ENCODE measurements at places on chromosomes 16 and 17.
A peak's percentile ranks its signal among the peaks of the same experiment; 100 is the strongest.

DNA sequence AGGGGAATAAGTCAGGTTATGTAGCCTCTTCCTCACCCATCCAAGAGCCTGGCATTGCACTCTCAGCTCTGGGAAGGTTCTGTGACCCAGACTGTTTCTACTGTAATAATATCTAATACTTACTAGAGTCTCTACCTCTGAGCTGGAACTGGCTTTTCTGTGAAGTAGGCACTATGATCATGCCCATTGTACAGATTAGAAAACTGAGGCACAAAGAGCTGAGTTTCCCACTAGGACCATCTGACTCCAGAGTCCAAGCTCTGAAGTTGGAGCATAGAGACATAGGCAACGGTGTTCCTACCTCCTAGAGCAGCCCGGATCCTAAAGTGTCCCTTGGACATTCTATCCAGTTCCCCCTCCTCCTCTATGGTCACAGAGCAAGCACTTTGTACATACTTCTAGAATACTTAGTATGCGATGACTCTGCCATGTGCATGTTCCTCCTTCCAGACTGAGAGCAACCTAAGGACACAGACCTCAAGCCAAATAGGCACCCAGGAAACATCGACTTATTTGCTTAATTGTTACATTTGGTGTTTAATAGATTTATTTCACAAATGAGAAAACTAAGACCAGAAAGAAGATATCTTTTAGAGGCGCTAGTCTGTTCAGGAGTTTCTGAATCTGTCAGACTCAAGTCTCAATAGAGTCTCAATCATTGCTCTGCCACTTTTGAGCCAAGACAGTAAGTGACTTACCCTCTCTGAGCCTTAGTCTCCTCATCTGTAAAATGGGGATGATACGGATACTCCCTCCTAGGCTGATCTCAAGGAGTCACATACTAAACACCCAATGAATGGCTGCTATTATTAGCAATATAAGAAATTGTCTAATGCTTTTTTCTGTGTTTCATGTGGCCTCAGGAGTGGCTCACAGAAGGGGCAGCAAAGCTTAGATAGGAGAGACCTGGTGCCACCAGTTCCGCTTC, 3.6 kb downstream of the CLEC19A start:
- DNase-seq: no peak

GRCh38 chr17:79368521-79368920, 242.3 kb downstream of the RBFOX3 start:
- no peak for DNase-seq

- DNase-seq: no peak
Observed at GRCh38 chr17:74697515-74697914, 15.2 kb downstream of the CD300LF start.

- no peak for DNase-seq
Observed at GRCh38 chr17:55576237-55576995, 65.2 kb upstream of the SMIM36 start.

GRCh38 chr16:722835-723633, 2.1 kb downstream of the ANTKMT start:
- no peak for DNase-seq

DNA sequence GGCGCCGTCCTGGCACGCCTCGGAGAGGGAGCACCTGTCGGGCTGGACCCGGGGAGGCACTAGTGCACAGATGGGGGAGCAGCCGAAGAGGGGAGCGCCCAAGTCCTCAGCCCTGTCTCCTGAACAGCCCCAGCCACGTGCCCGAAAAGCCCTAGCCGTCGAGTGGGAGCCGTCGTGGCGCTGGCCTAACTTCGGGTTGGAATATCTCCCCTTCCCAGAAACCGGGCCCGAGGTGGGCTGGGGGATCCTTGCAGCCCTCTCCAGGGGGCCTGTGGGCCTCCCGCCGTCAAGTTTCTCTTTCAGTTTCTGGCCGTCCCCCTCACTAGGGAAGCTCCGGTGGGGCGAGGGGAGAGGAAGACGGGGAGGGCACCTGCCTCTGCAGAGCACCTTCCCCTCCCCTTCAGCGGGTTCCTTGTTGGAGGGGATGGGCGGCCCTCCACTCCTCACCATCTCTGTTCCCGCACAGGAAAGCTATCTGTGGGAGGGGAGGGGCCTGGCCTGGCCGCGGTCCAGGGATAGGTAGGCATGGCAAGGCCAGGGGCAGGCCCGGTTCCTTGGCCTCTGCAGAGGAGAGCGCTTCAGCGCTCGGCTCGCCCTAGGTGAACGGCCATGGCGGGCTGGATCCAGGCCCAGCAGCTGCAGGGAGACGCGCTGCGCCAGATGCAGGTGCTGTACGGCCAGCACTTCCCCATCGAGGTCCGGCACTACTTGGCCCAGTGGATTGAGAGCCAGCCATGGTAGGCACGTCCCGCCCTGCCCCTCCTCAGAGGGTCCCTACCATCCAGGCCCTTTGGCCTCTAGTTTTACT, 709 bp downstream of the STAT5A start:
- DNase-seq: peak; percentile 25

GRCh38 chr17:64992325-64992802, 64.2 kb downstream of the GNA13 start:
- no peak for DNase-seq

- no peak for DNase-seq
Observed at GRCh38 chr17:54353789-54354525, 531.2 kb downstream of the KIF2B start.

DNA sequence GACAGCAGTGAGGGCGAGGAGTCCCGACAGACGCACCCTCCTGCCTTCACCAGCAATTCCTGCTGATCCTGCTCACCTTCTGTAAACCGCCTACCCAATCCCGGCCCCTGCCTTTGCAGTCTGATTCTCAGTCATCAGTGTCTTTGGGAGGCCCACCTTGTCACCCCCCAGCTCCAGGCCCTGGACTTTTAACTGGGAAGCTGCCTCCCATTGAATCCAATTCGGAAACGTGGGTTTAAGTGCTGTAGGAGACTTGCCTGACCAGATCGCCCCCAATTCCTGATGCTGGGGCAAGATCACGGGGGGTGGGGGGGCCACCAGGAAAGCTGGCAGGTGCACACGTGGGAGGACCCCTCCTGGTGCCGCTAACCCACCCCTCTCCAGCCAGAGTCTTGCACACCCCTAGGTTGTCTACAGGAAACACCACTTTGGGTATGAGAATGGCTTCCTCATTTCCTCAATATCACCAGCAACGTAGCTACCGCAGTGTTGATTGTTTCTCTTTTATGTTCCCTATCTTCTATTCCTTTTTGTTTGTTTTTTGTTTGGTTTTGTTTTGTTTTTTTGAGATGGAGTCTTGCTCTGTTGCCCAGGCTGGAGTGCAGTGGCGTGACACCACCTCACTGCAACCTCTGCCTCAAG, 46.6 kb upstream of the CMIP start:
- no peak for DNase-seq

GRCh38 chr16:87233928-87234327, 83.3 kb downstream of the C16orf95 start:
- DNase-seq: no peak

- no peak for DNase-seq
Observed at GRCh38 chr16:17470182-17470907, 415 bp downstream of the XYLT1 start.

- DNase-seq: no peak
Observed at GRCh38 chr16:71383054-71383773, 24.7 kb downstream of the CALB2 start.

GRCh38 chr16:81523387-81524115, 78.9 kb downstream of the CMIP start:
- DNase-seq: peak; percentile 68

- no peak for DNase-seq
Observed at GRCh38 chr16:71584543-71585317, 7.8 kb upstream of the TAT start.

- no peak for DNase-seq
Observed at GRCh38 chr17:59067756-59068155, 38.9 kb downstream of the TRIM37 start.

DNA sequence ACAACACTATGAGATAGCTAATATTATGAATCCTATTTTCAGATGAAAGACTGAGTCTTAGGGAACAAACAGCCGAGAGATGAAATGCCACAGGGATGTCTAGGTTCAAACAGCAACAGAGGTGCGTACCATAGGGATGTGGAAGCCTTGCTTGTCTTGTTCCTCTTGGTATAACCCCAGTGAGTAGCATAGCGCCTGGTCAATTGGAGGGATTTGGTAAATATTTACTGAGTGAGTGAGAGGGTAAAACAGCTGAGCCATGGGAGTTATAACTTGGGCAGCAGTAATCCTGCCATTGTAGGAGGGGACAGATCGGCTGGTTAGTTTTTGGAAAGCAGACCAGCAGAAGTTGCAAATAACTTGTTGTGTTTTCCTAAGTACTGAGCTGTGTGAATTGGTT, 80.2 kb downstream of the WWOX start:
- no peak for DNase-seq

- no peak for DNase-seq
Observed at GRCh38 chr16:47787696-47788095, 326.6 kb downstream of the PHKB start.

DNA sequence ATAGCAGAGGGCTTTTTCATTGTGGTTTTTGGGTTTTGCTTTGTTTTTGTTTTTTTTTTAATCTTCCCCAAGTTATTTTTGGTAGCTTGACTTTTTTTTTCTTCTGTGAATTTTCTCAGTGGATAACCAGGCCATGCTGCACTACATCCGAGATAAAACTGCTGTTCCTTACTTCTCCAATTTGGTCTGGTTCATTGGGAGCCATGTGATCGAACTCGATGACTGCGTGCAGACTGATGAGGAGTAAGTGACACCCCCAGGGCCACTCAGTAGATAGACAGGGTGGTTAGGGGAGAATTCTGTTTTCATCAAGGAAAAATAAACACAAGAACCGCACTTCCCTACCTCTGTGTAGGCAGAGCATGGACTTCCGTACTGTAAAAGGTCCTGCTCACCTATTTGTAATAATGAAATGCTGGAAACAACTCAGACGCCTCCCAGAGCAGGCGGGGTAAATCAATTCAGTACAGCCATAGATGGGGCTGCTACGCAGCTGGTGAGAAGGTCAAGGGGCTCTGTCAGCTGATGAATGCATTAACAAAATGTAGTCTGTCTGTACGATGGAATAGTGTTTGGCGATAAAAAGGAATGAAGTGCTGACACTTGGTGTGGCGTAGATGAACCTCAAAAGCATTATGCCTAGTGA, 28.6 kb downstream of the CLEC16A start:
- DNase-seq: no peak

DNA sequence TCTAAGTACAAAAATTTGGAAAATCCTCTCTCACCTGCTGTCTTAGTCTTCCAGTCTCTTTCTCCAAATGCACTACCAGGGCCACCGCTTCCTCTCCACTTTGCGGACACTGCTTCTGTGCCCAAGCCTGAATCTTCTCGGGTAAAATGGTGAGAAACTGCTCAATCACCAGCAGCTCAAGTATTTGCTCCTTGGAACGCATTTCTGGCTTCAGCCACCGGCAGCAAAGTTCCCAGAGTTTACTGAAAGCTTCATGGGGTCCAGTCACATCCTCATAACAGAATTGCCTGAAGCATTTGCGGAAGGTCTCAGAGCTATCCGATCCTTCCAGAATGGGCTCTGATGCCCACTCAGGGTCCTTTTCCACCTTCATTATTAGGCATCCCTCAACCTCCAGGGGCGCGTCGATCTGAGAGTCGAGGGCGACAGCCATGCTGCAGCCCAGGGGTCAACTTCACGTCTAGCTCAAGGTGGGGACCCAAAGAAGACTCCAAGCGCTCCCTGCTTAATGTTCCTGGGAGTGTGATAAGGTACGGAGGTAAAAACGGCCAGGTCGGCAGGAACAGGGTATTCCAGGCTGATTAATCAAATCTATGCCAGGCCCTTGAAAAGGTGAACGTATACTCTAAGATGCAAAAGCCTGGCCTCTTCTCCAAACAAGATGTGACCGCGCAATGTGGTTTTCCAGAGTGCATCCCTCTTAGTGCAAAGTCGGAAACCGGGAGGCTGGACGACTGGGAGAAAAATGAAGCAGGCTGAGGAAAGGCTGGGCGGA, 763 bp downstream of the ZKSCAN2 start:
- DNase-seq: no peak

DNA sequence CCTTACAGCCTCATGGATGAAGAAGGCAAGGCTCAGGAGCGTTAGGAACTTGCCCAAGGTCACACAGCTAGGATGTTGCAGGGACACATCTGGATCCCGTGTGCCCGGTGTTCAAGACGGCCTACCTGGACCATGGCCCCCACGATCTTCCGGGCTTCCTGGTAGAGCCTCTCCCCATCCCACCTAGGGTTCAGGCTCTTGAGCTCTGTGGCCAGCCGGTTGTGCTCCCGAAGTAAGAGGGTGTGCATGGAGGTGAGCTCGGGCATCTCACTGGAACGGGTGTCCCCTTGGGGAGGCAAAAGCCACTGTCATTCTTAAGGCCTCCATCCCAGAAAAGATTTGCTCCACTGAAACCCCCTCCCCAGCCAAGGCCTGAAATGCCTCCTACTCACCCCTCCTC, 5.3 kb downstream of the MPO start:
- no peak for DNase-seq

- DNase-seq: no peak
Observed at GRCh38 chr17:27366437-27366836, 72.5 kb downstream of the WSB1 start.

Data from dorsolateral prefrontal cortex (tissue), 122 donors.